ENCODE measurements at places on chromosomes 6 and 20.

DNA sequence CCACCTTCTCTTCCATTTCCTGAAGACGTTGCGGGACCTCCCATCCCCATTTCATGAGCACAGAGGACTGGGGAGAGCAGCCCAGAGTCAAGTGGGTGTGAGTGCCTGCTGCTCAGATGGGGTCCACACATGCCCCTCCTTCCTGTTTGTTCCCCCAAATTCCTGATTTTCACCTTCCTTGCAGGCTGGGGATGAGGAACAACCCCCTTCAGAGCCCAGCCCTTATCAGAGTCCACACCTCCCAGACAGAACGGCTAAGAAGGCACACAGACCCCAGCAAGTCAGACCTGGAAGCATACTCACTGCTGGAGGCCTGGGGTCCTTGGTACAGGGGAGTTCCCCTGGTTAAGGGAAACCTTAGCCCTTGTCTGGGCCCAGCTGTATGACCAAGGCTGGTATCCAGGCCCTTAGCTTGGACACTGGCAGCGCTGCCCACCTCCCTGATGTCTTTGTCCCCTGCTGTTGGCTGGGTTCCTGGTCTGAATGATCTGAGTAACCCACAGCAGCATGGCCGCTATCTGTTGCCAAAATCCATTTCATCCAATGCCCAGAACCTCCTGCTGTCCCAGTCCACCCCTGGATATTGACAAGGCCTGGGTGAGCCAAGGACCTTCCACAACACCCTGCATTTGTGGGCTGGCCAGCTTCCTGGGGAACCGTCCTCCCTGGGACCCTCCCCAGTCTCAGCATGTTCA is 230.9 kb downstream of the SYNDIG1 start:
- DNase-seq, result no peak

DNA sequence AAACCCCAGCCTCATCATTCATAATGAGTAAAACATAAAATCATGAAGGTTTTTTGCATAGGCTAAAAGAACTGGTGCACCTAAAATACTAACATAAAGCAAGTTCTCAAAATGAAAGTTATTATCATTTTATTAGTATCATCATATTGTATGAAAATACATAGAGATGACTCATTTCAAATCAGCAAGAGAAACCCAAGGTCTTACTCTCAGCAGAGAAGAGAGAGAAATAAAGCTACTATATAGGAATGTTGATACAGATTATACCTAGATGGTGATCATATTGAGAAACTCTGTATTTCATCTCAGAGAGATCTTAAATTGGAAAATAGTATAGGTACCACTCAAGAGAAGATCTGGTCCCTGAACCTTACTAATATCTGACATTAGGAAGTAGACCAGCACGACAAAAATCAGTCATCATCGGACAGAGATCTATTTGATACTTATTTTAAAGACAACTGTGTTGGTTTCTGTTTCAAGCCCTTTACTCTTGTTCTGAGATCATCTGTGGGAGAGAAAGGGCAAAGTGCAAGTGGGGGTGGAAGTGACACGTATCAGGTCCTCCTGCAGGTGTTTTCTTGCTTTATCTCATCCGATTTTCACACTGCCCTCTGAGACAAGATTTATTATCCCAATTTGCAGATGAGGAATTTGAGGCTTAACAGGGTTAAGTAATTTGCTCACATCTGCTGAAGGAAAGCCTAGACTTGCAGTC is 532.3 kb downstream of the MAFB start:
- DNase-seq, result no peak

DNA sequence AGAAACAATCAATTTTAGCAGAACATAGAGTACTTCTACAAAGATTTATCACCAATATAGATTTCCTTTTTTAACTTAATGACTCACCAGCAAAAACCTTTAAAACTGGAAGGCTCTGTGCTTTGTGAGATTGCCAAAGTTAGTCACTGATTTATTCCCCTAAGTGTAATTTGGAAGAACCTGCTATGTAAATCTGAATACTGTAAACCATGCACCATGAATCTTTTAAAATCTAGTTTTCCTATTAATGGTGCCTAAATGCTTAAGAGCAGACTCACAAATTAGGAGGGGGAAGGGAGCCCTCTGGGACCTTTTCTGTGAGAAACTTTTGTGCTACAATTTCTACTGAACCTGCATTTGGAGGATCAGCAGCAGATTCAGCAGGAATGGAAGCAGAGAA is 57.8 kb upstream of the PNRC1 start:
- DNase-seq, result no peak

DNA sequence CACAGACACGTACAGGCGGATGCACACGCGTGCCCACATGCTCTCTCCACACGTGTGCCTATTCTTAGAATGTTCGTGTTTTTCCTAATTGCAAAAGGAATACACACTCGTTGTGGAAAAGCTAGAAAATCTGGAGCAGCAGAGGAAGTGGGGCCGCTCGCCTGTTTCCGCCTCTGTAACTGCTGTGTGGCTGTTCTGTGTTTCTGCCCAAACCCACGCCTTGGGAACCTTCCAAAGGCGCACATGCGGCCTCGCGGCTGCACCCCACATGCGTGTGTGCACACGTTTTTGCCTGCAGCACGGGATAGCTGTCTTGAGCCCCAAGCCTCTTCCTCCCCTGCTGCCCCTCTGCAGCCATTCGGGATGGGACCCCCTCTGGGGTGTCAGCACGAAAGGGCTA is 12.2 kb downstream of the SLC17A9 start:
- no peak for DNase-seq

GRCh38 chr6:170186941-170187668 is 103.8 kb downstream of the DLL1 start:
- no peak for DNase-seq

- no peak for DNase-seq
These were observed 20.1 kb upstream of the COL10A1 start for GRCh38 chr6:116145803-116146675.
